ENCODE measurements at places on chromosomes 1 and 21.
A peak's percentile ranks its signal among the peaks of the same experiment; 100 is the strongest.

- H3K4me1 ChIP-seq, result peaks cover 6% of the 10 kb centered on the region
- H3K27ac ChIP-seq, result no peak overlapping the region
- DNase-seq, result no peak
- H3K27me3 ChIP-seq, result peaks cover 26% of the 10 kb centered on the region
Measured at GRCh38 chr21:39613041-39613934, 548 bp downstream of the B3GALT5 start.

DNA sequence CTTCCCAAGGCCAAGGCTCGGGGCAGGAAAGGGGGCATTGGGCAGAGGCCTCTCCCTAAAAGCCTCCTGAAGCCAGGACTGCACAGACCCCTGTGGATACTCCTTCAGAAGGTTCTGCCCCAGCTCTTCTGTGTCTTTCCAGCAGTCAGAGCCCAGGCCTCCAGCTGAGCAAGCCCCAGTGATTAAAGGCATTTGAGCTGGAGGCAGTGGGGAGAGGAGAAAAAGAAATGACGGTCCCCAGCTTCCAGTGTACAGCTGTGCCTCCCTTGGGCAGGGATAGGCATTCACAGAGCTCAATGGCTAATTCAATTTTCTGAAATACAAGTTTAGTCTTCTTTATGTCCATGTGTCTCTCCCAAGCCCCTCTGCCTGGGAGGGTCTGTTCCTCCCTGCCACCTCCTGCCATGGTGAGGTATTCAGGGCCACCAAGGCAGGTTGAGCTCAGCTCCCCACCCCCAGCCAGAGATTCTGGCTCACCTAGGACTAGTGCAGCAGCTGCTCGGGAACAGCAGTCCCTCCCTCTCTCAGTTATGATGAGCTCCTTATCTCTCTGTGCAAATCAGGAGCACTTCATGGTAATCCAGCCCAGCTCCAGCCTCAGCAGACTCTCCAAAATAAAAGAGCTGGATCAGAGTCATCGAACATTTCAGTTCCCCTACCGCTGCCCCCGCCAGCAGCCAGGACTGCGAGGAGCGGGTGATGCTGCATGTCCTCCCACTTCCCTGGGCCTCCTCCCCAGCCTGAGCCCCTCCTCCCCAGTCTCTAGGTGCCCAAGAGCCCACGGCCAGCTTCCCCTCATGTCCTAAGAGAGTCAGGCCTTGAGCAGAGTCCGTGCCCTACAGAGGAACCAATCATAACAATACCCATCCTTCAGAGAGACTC lies 208.4 kb upstream of the ZC3H12A start:
- peaks cover 16% of the 10 kb centered on the region for H3K27me3 ChIP-seq
- no peak for DNase-seq
- no peak overlapping the region for H3K27ac ChIP-seq
- H3K4me3 ChIP-seq, result no peak overlapping the region
- no peaks in the 10 kb centered on the region for H3K36me3 ChIP-seq

- H3K4me1 ChIP-seq, result peaks cover 12% of the 10 kb centered on the region
- H3K36me3 ChIP-seq, result no peaks in the 10 kb centered on the region
- DNase-seq, result no peak
- no peak overlapping the region for H3K4me3 ChIP-seq
- no peak overlapping the region for H3K27ac ChIP-seq
Measured at GRCh38 chr1:192697771-192698170, 61.8 kb downstream of the RGS13 start.

GRCh38 chr1:234488054-234489006 lies 9.4 kb upstream of the TARBP1 start:
- no peaks in the 10 kb centered on the region for H3K36me3 ChIP-seq
- H3K4me3 ChIP-seq, result peak overlapping the region; percentile 31
- H3K27me3 ChIP-seq, result peaks cover 3% of the 10 kb centered on the region
- peaks cover 36% of the 10 kb centered on the region for H3K4me1 ChIP-seq
- H3K27ac ChIP-seq, result peak overlapping the region; percentile 81

DNA sequence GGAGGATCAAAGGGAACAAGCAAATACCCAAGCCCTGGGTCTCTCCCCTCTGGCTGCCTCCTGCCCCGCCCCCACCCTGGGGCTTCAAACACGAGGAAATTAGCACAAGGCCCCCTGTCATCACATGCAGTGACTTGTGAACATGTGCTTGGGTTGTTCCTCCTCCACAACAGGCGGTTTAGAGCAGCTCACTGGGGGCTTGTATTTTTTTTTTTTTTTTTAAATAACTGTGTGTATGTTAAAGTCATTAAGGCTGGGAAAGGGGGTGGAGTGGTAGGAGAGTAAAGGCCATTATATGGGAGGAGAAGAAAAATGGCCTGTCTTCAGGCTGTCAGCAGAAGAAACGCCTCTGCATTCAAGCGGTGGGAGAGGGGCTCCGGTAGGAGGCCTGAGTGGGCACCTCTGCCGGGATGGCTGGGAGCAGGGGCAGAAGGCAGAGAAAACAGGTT lies 64.2 kb downstream of the PLXNA2 start:
- H3K4me1 ChIP-seq, result no peaks in the 10 kb centered on the region
- H3K4me3 ChIP-seq, result no peak overlapping the region
- peaks cover 9% of the 10 kb centered on the region for H3K27me3 ChIP-seq
- H3K36me3 ChIP-seq, result no peaks in the 10 kb centered on the region
- H3K27ac ChIP-seq, result no peak overlapping the region

All from activated CD4-positive, alpha-beta memory T cell treated with anti-CD3 and anti-CD28 coated beads for 36 hours (primary cell).